ENCODE measurements at places on chromosomes 1 and 21.

DNA sequence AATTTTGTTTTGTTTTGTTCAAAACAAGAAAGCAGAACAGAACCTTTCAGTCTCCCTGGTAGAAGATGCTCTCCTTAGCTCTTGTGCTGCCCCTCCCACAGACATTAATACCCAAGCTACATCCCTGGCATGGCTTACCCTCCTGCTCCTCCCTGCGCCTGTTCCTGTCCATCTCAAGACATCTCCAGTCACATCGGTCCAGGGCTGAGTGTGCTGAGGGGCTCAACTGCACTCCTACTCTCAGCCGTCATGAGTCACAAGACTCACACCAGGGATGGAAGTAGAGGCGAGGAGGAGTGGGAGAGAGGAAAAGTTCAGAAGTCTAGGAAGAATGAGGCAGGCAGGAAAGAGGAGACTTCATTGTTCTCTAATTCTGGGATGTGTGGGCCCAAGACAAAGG is 9.2 kb upstream of the TACSTD2 start:
- no peak for DNase-seq

DNA sequence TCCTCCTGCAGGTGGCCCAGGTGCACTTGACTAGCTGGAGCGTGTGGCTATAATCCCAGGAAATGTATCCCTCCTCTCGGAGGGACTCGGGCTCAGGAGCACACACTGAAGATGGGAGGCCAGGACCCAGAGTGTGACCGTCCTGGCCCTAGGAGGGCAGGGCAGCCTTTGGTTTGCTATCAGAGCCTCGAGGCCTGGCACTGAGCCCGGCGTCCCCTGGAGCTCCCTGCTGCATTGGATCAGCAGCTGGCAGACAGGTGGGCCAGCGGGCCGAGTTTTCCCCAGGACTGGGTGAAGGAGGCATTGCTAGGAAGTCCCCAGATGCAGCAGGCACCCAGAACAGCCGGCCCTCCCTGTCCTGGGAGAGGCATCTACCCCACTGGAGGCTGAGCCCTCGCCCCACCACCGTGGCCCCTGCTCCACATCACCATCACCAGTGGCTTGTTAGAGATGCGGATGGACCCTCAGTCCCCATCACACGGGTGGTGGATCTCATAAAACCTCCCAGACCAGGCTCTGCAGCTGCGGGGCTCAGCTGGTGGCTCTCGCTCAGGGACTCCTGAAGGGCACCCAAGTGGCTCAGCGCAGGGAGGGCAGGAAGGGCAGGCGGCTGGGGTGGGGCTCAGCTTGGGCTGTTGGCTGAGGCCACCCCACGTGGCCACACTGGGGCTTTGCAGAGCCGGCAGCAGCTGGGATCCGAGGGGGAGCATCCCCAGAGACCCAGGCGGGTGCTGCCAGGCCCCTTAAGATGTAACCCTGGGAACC is 32.7 kb upstream of the POFUT2 start:
- peak; percentile 56 for DNase-seq

- no peak for DNase-seq
Measured at GRCh38 chr1:172726740-172727139, 67.8 kb downstream of the FASLG start.

DNA sequence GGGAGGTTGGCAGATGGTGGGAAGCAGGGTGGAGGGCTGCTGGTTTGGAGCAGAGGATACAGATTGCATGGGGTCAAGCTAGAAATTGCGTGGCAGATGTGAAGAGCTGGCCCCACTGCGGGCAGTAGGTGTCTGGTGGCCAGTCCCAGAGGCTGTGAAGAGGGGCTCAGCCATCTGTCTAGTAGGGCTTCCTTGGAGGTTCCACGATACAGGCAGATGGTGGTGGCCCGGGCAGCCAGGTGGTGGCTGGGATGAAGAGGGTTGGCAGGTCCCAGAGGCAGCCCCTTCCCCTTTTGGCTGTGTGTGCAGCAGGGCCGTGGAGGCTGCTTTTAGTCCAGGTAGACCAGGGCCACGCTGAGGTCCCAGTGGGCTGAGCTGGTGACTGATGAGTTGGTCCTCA is 16.6 kb downstream of the PSEN2 start:
- no peak for DNase-seq

DNA sequence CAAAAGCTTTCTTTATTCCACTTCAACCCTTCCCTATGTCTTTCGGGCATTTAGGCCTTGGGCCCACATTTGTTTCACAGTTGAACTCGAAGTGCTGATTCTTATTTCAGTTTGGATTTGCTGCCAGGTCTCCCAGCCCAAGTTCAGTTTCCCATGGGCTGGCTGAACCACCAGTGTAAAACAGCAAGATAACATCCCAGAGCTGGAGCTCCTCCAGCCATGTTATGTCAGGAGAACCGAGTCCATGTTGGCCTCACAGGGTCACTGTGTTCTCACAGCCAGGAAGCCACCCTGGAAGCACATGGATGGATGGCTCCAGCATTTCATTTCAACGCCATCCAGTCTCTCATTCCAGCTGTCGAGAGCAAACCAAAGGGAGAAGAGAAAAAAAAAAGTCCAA is 45.2 kb upstream of the RXRG start:
- no peak for DNase-seq

GRCh38 chr21:23811805-23812204 is 1795.5 kb downstream of the MRPL39 start:
- no peak for DNase-seq

DNA sequence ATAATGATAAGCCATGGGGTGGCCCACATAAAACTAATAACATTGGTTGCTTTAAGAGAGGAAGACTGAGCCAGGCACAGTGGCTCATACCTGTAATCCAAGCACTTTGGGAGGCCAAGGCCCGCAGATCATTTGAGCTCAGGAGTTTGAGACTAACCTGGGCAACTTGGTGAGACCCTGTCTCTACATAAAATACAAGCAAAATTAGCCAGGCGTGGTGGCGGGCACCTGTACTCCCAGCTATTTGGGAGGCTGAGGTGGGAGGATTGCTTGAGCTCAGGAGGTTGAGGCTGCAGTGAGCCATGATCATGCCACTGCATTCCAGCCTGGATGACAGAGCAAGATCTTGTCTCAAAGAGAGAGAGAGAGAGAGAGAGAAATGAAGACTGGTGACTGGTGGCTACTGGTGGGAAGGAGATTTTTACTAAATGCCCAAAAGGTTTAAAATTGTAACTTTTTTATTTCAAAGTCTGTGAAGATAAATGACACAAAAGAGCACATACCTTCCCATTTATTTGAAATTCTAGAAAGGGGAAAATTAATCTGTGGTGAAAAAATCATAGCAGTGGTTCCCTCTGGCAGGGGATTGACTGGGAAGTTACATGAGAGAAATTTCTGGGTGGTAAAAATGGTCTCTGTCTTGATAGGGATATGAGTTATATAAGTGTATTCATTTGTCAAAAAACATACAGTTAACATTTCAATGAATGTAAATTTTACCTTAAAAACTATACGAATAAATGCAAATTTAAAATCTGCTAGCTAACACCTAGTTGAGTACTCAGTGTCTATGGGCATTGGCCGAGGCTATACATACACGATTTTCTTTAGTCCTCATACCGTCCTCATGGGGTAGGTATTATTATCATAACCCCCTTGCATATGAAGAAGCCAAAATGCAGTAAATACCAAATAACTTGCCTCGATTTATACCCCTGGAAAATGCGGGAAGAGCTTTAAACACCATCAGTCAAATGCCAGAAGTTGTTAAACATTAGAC is 2.2 kb upstream of the NBPF1 start:
- DNase-seq: no peak

GRCh38 chr1:52571783-52572182 is 18.9 kb upstream of the TUT4 start:
- DNase-seq: no peak

DNA sequence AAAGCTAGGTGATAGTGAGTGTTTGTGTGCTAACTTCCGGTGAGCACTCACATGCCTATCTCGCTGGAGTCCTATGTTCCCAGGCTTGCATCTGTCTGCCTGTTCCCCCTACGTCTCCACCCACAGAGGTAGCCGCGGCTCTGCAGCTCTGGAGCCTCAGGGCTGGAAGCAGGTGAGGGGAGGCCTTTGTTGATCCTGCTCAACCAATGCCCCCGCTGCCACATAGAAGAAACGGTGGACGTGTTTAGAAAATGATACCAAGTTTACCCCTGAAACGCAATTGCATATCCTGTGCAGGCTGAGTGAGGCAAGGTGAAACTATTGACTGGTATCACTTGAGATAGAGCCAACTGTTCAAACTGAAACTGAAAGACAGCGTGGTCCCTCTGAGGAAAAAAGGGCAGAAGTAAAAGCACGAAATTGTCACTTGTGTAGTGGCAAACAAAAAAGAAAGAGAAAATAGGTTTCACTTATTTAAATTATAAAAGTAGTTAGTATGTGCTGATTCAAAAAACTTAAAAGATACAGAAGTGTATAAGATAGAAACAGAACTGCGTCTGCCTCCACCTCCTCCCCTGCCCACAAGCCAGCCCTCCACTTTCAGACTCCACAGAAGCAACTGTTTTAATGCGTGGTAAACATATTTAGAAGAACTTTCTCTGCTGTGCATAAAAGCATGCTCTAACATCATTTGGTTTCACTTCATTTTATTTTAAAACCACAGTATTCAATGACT is 38.6 kb upstream of the ETS2 start:
- peak; percentile 39 for DNase-seq

- no peak for DNase-seq
Measured at GRCh38 chr1:201109651-201110050, 2.6 kb downstream of the CACNA1S start.

DNA sequence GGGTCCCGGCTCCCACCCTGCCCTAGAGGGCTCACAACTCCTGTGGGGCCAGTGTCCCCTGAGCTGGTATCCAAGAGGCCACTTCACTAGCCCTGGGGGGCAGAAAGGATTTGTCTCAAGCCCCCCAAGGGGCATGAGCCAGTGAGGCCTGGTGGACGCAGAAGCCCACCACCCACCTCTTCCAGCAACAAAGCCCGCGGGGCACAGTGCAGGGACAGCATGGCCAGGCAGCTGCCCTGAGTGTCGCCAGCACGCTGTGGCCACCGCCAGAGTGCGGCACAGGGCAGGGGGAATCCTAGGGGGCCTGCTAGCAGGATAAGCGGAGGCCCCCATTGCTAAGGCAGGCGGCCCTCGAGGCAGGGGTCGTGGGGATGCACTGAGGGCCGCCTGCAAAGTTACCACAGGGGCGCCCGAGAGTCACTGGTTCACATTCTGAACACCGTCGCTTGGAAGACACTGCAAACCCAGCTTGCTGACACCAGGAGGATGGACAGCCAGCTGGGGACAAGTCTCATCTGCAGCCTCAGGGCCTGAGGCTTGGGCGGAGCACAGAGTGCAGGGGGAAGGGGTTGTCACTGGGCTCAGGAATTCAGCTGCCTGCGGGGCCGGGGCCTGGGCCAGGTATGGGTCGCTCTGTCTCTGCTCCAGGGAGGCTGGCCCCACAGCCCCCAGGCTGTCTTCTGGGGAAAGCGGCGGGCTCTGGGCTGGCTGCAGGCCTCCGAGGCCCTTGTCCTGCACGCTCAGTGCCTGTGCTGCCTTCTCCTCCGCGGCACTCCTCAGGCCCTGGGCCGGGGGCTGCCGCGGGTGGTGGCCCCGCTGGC is 26.8 kb downstream of the SLC19A1 start:
- DNase-seq: no peak

- no peak for DNase-seq
Measured at GRCh38 chr1:208275083-208275482, 30.9 kb upstream of the PLXNA2 start.

DNA sequence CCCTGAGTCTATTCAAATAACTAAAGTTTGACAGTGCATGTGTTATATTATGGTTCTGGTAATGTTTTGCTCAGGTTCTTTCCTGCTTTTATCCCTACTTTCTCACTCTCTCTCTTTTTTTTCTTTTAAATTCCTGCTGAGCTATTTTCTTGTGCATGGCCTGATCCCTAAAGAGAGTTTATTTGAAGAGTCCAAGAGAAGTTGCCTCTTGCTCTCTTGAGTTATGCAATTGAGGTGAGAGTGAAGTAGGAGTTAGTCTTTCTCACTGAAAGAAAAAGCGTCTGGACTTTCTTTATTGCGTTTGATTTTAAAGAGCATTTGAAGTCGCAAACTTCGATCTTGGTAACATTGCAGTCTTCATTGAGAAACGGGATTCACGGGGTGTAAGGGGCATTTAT is 136.2 kb upstream of the RAVER2 start:
- DNase-seq: no peak

- no peak for DNase-seq
Measured at GRCh38 chr1:66982561-66983260, 57.9 kb downstream of the MIER1 start.

- no peak for DNase-seq
Measured at GRCh38 chr1:30936541-30937171, 28.1 kb upstream of the SDC3 start.

GRCh38 chr1:206570529-206570928 is 41.7 kb downstream of the EIF2D start:
- no peak for DNase-seq

DNA sequence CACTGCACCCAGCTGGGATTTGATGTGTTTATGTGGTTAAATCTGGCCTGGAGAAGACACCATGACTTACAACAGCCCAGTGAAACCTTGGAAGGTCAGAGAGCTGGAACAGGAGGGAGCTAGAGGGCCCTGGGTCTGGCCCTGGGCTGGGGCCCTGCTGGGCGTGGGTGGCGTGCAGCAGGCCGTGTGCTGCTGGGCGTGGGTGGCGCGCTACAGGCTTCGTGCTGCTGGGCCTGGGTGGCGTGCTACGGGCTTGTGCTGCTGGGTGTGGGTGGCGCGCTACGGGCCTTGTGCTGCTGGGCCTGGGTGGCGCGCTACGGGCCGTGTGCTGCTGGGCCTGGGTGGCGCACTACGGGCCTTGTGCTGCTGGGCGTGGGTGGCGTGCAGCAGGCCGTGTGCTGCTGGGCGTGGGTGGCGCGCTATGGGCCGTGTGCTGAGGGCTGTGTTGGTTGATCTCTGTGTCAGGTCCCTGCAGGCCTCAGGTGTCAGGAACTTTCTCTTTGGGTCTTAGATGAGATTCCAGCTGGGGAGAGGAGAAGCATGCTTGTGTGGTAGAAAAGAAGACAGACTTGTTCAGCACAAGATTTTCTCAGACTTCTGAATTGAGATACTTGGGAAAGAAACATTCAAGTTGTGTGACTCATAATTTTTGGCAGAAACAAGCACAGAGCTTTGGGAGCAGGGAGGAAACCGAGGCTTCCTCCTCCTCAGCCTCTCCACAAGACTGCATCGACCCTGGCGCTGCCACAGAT is 66.0 kb downstream of the COL18A1 start:
- no peak for DNase-seq
